Endodermal cell (in vitro differentiated cells): ENCODE measurements at places on chromosomes 7 and 10.

DNA sequence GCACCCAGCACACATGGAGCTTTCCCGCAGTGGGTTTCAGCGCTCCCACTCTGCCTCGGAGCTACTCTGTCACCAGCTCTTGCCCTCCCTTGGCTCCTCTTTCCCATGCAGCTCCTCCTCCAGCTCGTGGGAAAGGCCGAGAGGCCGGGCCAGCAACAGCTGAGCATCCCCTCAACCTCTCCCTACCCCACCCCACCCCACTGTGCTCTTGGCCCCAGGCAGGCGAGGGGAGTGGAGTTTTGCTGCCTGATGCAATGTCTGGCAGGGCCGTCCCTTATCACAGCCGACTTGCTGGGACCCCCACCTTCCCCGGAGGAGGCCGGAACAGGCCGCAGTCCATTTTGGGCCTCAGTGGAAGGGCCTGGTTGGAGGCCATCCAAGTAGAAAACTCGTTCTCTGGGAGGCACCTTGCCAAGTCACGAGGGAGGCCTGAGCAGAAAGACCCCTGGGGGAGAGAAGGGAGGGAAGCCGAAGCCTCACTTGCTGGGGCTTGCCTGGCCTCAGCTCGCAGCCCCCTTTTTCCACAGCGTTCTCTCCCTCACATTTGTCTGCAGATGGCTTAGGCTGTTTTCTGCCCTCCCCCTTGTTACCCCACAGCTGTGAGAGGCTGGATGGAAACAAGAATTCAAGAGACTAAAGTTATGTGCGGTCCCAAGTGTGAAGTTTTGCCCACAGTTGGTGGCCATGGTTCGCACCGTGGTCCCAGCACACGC lies 35.3 kb downstream of the CHST3 start:
- DNase-seq: peak; percentile 63

- DNase-seq: no peak
Observed at GRCh38 chr7:81687062-81687461, 82.8 kb downstream of the HGF start.

GRCh38 chr10:62082729-62083411 lies 181.4 kb downstream of the ARID5B start:
- DNase-seq: no peak

DNA sequence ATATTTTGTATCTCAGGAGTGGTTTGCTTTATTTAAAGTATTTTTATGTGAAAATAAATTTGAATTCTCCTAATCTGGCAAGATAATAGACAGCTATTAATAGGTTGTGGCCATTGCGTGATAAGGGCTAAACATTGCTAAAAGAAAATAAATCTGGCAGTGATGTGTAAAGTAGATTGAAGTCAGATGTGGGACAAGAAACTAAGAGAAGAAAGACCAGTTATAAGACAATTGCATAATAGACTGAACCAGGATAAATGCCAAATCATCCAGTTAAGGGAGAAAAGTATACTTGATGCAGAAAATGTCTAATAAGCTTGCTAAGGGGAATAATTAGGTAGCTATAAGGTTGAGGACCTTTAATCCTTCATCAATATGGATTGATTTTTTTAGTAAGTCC lies 197.5 kb upstream of the CSTF2T start:
- no peak for DNase-seq
